NCI-H460 (cell line): ENCODE measurements at places on chromosomes 11 and 22. TPM values are rescaled to one million over a fixed set of nuclear protein-coding genes. Genes with fewer than 3 reads are reported as not detected.
A peak's percentile ranks its signal among the peaks of the same experiment; 100 is the strongest.

- no peak for DNase-seq
Measured at GRCh38 chr11:127628458-127628785, 627.9 kb upstream of the KIRREL3 start.

PDGFB gene
- not detected in 2 replicates for total RNA-seq

- DNase-seq: no peak
Measured at GRCh38 chr22:39422101-39422500, 22.5 kb downstream of the TAB1 start.

DNA sequence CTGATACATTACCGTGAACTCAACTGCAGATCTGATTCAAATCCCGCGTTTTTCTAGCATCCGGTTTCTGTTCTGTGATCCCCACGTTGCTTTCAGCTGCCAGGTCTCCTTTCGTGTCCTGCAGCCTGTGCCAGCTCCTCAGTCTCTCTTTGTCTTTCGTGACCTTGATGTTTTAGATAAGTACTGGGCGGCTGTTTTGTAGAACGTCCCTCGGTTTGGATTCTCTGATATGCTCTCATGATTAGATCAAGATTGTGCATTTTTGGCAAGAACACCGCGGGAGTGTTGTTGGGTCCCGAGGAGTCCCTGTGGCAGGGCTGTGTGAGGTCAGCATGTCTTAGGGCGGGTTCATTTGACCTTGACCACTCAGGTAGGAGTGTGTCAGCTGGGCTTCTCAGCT lies 38.6 kb downstream of the KCNQ1 start:
- no peak for DNase-seq

GRCh38 chr11:134879931-134880330 lies 467.9 kb upstream of the B3GAT1 start:
- DNase-seq: no peak

OVOL1 gene
- total RNA-seq: not detected in 2 replicates

ENTHD1 gene
- not detected in 2 replicates for total RNA-seq

- DNase-seq: no peak
Measured at GRCh38 chr22:48863965-48864528, 963.6 kb downstream of the BRD1 start.

TEX54 gene
- total RNA-seq: not detected in 2 replicates

- DNase-seq: peak; percentile 36
Measured at GRCh38 chr11:134033696-134034491, 35.0 kb upstream of the JAM3 start.

MS4A3 gene
- total RNA-seq: not detected in 2 replicates

SMIM35 gene
- total RNA-seq: not detected in 2 replicates

DNA sequence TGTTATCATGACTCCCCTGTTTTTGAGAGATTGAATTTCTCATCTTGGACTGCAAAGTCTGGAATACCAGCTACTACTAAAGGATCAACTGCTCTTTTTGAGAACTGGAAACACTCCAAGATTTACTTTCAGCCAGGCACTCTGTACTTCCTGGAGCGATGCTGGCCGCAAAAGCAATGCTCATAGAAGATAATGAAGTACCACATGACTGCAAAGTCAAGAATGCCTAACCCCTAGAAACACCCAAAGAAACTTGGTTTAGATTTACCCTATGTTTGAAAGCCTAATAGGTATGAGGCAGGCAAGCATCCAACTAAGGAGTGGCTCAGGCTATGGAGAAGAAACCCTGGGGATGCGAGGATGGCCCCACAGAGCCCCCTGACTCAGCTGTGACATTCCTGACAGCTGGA lies 47.7 kb upstream of the ARHGAP20 start:
- DNase-seq: no peak

GRCh38 chr11:120091701-120092100 lies 46.2 kb downstream of the TRIM29 start:
- DNase-seq: no peak

DNA sequence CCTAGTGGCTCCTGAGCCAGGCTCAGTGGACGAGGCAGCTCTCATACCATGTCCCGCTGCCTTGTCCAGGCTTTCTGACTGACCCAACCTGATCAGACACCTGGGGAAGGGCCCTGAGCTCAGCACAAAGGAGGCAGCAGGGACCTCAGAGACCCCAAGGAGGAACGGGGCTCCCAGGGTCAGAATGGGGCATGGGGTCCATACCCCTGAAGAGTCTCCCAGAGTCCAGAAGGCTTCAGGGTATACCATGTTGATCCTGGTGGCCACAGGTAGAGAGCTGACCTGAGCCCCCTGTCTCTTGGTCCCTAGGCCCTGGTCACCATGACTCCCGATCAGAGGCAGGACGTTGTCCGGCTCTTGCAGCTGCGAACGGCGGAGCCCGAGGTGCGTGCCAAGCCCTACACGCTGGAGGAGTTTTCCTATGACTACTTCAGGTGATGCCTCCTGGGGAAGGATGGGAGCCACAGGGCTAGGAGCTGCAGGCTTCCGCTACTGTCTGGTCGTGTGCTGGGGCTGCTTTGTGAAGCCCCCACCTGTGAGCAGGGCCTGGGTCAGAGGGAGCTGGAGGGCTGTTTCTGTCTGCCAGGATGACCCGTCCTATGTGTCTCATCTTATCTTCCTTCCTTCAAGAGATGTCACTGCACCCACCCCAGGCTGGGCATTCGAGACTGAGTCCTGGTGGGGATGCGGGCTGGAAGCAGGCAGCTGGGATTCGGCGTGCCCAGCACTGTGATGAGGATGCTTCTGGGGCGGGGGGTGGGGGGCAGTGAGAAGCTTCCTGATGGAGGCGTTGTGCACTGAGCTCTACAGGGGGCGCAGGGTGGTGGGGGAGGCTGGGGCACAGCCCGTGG lies 74.2 kb downstream of the MYO7A start:
- no peak for DNase-seq

- no peak for DNase-seq
Measured at GRCh38 chr22:27616033-27616432, 185.5 kb downstream of the MN1 start.

- DNase-seq: no peak
Measured at GRCh38 chr11:125512106-125512505, 16.0 kb upstream of the FEZ1 start.

GLYATL1 gene
- not detected in 2 replicates for total RNA-seq

NDUFS3 gene
- total RNA-seq: 41.8 and 46.6 TPM in 2 replicates

DNA sequence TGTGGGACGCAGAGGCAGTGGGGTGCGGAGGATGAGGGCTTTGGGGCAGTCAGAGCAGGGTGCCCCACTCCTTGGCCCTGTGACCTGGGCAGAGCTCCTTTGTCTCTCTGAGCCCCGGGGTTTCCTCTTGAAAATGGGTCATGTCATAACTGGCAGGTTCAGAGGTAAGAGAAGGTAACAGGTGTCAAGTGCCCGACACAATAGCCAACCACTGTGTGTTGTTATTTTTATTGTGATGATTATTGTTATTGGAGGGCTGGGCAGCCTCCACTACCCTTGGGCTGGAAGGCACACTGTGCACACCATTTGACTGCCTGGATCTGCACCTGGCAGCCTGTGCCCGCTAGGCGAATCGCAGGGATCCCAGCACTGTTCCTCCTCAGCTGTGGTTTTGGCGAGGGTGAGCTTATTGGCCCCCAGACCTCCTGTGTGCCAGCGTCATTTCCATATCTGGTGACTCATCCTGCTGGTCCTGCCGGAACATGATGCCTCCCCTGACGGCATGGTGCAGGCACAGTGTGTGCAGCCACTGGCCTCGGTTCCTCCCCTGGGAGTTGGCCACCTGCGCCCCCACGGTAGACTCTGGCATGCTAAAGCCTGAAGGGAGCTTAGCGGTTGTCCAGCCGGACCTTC lies 15.4 kb upstream of the SOX10 start:
- DNase-seq: peak; percentile 1

GRCh38 chr11:14317659-14318325 lies 41.2 kb downstream of the RRAS2 start:
- DNase-seq: no peak

SESN3 gene
- 41.1 and 43.8 TPM in 2 replicates for total RNA-seq

DNA sequence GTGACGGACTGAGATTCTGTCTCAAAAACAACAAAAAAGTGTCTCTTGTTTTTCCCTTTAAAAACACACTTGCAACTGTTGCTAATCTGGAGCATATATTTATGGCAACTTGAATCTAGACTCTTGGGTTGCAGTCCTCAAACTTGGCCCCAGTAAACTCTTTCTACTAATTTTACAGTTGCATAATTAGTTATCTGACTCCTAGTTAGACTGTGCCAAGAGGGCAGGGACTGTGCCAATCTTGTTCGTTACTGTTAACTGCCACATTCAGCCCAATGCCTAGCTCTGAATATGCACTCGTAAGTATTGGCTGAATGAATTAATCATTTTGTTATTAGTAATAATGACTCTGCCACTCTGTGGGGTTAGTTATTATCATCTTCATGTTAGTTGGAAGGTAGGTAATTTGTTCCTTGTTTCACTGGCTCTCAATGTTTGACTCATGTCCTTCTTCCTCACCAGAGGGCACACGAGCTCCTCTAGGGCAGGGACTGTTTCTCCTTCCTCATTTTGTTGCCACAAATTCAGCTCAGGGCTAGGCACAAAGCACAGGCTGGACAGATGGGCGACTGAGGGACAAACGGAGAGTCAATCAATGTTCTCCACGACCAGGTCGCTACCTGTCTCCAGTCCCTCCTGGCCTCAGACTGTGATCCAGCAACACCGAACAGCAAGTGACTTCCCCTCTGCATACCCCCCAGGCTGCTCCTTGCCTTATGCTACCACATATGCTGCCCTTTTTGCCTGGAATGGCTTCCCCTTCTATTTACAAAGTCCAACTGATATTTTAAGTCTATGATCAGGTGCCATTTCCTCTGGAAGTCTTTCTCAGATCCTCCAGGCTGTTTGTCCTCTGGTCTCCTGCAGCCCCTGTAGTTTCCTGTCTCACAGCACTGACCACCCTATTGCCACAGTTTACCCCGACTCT lies 9.0 kb downstream of the CLPB start:
- DNase-seq: no peak

FGF4 gene
- not detected in 2 replicates for total RNA-seq

OR52H1 gene
- total RNA-seq: not detected in 2 replicates

AMBRA1 gene
- total RNA-seq: 8.9 and 9.6 TPM in 2 replicates

- DNase-seq: no peak
Measured at GRCh38 chr11:60857378-60858232, 1.9 kb upstream of the PTGDR2 start.

GRCh38 chr22:46661221-46661851 lies 41.1 kb downstream of the GRAMD4 start:
- DNase-seq: peak; percentile 56

SYT13 gene
- total RNA-seq: not detected in 2 replicates

- DNase-seq: no peak
Measured at GRCh38 chr11:114291381-114291780, 4.8 kb upstream of the NNMT start.

OR8G1 gene
- not detected in 2 replicates for total RNA-seq

- no peak for DNase-seq
Measured at GRCh38 chr11:83864412-83865057, 578.4 kb upstream of the CCDC90B start.

- no peak for DNase-seq
Measured at GRCh38 chr11:38819981-38820380, 2221.9 kb upstream of the RAG2 start.

DNA sequence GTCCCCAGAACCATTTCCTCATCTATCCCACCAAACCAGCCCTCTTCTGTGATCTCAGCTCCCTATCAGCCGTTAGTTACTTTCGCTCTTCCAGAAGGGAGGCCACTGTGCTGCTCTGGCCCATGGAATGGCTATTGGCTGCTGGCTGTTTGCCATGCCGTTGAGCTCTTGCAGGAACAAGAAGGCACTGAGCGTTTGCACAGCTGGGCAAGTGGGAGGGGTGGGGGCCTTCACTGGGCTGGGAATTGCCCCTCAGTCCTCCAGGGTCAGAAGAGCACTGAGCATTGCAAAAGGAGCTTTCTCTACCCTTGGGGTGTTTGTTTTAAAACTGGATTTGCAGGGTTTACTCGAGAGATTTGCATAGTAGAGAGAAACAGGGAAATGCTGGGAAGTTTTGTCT lies 129.0 kb upstream of the PARVA start:
- no peak for DNase-seq

KCTD14 gene
- 0.66 and 0.82 TPM in 2 replicates for total RNA-seq

PYGM gene
- 0.54 TPM in 1 of 2 replicates, not detected in the other for total RNA-seq

GRCh38 chr22:29130476-29130875 lies 57.6 kb downstream of the KREMEN1 start:
- no peak for DNase-seq

KRTAP5-7 gene
- total RNA-seq: not detected in 2 replicates

ACR gene
- not detected in 2 replicates for total RNA-seq

DNA sequence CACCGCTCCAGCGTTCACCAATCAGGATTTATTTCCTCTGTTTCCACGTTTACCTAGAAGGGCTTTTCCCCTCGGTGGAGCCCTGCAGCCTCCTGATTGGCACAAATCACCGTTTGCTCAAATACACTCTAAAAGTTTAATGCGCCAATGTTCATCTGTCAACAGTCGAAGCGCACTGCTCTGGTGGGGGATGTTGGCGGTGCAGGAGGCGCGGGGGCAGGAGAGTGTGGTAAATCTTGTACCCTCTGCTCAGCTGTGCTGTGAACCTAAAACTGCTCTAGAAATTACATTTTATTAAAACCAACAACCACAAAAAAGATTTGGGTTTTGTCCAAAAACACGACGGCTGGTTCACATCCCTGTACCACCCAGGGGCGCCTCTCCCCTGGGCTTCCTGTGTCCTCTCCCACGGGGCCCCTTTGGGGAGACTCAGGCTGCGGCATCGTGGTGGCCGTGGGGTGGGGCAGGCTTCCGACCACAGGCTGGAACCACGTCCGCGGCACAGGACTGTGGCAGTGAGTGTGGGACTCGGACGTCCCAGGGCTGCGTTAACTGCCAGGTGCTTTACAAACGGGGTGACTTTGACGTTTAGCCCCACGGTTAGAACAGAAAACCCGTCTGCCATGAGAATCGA lies 13.5 kb downstream of the TTLL8 start:
- no peak for DNase-seq

DNA sequence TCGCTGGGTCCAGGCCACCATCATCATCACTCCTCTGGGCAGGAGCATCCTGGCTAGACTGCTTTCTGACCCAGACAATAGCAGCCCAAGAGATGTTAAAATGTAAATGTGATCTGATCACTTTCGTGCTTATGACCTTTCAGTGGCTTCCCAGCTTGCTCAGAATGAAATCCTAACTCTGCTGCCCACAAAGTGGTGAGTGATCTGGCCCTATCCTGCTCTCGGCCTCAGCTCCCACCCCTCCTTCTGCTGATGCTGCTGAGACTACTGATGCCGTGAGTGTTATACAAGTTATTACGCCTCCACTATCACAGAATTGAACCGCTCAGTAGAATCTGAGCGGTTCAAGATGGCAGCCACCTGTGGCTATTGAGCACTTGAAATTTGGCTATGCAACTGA lies 26.2 kb downstream of the ELF5 start:
- no peak for DNase-seq

DNA sequence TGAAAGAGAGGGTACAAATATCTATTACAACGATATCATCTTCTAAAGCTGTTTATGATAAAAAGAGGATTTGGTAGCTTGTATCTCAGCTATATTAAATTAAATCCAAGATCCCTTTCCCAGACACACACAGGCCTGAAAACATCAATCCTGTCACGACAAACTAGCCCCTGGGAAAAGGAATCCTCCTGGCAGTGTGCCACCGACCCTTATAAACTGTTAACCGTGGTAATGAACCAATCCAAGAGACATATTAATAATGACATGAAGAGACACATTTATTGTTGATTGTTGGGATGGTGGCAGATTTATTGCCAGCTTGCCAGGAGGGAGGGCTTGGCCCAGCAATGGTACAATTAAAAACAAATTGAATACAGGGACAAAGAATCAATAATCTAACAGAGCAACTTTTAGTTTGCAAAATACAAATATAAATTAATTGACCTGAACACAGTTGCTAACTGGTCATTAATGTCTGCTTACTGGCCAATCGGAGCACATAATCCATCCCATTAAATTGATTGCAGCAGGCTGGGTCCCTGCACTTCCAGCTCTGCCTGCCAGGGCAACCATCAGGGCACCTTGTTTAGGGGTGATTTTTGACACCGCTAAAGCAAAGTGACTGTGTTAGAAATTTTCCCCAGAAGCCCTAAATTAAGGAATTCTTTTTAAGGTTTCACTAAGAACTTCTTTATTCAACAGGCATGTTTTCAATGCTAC lies 887.6 kb downstream of the OPCML start:
- DNase-seq: no peak
